Renal pelvis (tissue), 12 donors: ENCODE measurements at places on chromosomes 2 and 18. TPM values are rescaled to one million over a fixed set of nuclear protein-coding genes. Genes with fewer than 3 reads are reported as not detected.

KCNJ13 gene
- 2.4 TPM for polyA plus RNA-seq

DNA sequence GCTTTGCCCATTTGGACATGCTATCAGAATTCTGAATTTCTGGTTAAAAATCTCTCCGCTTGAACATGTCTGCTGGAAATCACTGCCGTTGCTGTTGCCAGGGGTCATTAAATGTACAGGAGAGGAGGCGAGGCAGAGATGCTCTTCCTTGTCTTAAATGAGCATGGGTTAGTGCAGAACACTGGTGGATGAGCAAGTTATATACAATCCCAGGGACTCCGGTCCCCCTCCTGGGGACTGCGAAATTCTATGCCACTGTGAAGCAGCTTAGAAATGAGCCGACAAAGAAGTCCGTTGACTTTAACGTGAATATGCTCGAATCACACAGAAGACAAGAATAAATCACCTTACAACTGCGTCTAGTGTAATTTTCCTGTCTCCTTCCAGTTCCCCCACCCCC is 95.1 kb upstream of the KLHL14 start:
- DNase-seq: no peak

GRCh38 chr18:54119524-54120019 is 104.9 kb downstream of the MBD2 start:
- DNase-seq: peak; percentile 66

DNA sequence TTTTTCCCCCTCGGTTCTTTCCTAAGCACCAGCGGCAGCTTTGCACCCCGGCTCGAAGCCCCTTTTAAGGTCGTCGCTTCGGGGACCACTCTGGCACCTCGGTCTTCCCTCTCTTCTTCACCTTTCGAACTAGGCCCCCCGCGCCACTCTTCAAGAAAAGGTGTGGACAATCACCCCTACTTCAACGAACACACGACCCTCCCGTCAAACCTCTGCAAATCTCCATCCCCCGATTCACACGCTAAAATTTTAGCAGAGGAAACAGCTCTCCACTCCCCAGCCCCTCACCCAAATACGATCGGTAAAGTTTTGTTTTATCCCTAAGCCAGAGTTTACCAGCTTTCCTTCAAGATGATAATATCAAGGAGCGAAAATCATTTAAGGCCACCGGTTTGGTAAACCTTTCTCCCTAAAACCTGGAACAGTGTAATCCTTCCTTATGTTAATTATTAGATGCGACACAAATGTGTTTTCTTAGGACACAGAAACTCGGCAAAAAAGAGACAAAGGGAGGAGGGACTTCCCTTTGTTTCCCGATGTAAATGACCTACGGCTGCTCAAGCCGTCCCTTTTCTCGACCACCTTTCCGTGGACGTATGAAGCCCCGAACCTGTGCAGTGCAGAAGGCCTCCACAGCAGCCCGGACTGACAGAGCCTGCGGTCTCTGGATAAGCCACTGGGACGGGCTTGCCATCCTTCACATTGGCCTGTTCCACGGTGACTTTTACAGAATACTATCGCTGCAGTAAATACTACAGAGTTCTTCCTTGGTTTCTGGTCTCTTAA is 85.2 kb downstream of the RBMS1 start:
- DNase-seq: no peak

GRCh38 chr2:228689053-228689452 is 507.6 kb upstream of the SPHKAP start:
- peak; percentile 45 for DNase-seq

TSN gene
- 84.2 TPM for polyA plus RNA-seq

GRCh38 chr2:218857371-218858137 is 2.1 kb upstream of the WNT6 start:
- DNase-seq: no peak

DNA sequence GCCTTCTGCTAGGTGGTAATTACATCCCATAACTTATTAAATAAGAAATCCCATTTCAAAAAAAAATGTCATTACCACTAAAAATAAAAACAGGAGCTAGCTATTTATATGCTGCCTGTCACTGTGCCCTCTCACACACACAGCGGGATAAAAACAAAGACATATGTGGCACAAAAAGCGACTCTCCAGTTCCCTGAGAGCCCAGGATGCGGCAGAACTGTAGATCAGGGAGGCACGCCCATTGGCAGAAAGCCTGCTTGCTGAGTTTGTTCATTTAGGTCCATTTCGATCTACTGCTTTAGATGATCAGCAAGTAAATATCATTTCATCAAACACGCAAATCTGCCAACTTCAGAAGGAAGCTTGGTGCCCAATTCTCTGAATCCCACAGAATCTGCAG is 124.4 kb downstream of the TMEM163 start:
- no peak for DNase-seq
